ENCODE measurements at places on chromosomes 12 and 14.

- no peak for DNase-seq
These were observed 210.3 kb downstream of the CPNE8 start for GRCh38 chr12:38695057-38695456.

GRCh38 chr12:68428724-68429501 lies 96.8 kb upstream of the MDM1 start:
- no peak for DNase-seq

- no peak for DNase-seq
These were observed 55.2 kb downstream of the ERO1A start for GRCh38 chr14:52640137-52640536.

- peak; percentile 66 for DNase-seq
These were observed 155.3 kb upstream of the ATP2B1 start for GRCh38 chr12:89863968-89864367.

DNA sequence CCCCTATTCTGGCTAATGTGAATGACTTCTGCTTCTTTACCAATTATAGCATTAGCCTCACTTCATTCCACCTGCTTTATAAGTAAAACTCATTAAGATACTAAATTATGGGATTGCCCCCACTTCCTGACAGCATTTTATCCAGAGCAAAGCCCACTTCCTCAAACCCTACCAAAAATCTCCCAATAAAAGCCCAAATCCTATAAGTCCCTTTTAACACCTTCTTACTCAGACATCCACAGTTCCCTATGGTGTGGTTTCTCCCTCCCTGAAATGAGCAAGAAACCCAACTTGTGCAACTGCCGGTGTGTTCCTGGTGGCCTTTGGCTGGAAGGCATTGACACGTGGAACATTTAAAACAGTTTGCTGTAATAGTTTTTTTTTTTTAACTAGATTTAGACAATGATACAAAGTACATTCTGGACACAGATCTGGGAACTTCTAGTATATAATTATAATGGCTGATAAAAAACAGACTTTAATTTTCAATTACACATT lies 53.1 kb downstream of the BRMS1L start:
- DNase-seq = peak; percentile 6

Measured in dermis microvascular lymphatic vessel endothelial cell (primary cell).